ENCODE measurements at places on chromosomes 3 and 15. TPM values are rescaled to one million over a fixed set of nuclear protein-coding genes. Genes with fewer than 3 reads are reported as not detected.

Gene SMARCC1
- total RNA-seq = 113 TPM

Gene GXYLT2
- total RNA-seq = 7.8 TPM

- no peak for DNase-seq
Observed at GRCh38 chr3:137294139-137294538, 336.4 kb downstream of the IL20RB start.

Gene LDHAL6B
- total RNA-seq = not detected

- DNase-seq = no peak
Observed at GRCh38 chr15:66232267-66232625, 21.3 kb downstream of the MEGF11 start.

DNA sequence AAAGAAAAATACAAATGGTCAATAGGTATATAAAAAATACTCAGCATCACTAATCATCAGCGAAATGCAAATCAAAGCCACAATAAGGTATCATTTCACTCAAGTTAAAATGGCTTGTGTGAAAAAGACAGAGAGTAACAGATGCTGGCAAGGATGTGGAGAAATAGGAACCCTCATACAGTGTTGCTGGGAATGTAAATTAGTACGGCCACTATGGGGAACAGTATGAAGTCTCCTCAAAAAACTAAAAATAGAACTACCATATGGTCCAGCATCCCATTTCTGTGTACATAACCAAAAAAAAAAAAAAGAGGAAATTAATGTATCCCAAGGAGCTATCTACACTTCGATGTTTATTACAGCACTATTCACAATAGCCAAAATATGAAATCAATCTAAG, 98.1 kb upstream of the TGFBR2 start:
- DNase-seq = no peak

- DNase-seq = no peak
Observed at GRCh38 chr3:183884097-183884426, 618 bp downstream of the PARL start.

Gene GABRR3
- total RNA-seq = not detected

DNA sequence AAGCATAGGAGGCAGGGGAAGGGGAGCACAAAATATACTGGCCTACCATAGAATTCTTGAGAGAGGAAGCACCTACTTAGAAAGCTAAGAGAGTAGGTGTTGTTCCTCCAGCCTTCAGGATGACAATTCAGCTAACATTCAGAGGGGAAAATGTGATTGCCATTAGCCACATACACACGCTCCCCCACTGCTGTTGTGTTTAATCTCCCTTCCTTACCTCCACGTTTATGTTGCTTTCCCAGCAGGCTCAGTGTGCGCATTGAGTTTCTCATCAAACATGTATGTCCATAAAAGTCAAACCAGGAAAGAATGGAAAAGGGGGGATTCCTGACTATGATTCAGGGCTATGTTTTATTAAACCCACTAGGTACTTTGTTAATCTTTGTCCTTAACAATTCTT, 145.2 kb upstream of the CHRM5 start:
- DNase-seq = no peak

- no peak for DNase-seq
Observed at GRCh38 chr3:53156368-53156834, 4.6 kb upstream of the PRKCD start.

DNA sequence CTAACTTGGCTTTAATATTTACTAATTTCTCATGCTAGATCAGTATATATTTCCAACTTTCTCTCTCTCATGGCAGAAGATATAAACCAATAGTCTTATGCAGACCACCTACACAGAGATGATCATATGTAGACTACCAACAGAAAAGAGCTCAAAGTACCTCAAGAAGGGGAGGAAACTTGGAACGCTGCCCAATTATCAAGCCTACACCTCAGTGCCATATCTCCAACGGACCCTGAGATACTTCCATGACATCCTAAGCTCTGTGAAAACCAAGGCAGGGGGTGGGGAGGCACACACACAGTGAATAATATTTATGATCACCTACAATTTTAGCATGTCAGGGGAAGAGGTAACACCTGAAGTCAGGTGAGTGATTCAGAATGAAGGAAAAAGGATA, 100.6 kb downstream of the STAG1 start:
- no peak for DNase-seq

DNA sequence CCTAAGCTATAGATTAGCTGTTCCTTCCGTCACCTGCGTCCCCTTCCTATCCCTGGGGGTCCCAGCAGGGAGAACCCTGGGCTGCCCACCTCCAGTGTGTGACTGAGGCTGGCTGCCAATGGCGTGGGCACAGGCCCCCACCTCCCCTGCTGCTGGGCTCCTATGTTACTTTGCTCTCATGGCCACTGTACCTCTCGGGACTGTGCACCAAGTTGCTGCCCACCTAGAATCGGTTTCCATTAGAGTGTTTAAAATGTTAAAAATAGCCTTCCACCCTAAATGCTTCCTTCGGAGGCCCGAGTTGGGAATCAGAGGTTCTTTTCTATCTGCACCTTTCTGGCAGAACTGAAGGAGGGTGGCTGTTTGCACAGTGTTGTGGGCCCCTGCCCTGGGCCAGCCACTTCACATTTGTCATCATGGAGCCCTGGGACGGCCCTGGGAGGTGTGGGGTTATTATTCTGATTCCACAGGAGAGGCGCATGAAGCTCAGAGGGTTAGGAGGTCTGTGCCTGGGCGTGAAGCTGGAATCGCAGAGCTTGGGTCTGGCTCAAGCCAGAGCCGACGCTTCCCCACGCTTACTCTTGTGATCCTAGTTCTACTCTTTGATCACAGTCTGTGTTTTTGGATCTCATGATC, 29.1 kb downstream of the IRAK2 start:
- DNase-seq = no peak

DNA sequence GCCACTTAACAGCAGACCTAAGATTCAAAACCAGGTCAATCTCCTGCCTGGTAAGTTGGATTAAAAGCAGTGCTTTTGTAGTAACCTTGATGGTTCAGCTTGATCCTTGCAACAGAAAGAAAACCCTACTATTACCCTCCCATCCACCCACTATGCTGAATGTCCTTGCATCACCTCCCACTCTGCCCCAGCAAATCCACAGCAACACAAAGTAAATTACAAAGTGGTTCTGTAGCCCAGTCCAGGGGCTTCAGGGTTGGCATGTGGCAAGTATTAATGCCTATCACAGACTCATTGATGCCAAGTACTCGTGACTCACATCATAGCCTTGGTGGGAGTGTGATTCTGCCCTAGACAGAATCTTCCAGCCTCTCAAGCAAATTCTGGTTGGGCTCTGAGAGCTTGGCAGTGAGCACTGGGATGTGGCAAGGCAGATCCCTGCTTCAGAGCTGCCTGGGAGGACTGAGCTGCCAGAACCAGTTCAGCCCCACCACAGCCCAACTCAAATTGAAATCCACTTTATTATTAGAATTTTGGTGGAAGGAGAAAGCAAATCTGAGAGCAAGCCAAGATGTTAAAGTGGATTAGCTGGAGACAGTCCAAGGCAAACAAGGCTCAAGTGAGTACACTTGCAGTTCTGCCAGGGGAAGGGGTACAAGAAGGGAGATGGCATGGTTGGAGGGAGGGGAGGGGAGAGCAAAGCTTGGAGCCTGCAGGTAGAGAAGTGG, 225.8 kb upstream of the UMPS start:
- no peak for DNase-seq

DNA sequence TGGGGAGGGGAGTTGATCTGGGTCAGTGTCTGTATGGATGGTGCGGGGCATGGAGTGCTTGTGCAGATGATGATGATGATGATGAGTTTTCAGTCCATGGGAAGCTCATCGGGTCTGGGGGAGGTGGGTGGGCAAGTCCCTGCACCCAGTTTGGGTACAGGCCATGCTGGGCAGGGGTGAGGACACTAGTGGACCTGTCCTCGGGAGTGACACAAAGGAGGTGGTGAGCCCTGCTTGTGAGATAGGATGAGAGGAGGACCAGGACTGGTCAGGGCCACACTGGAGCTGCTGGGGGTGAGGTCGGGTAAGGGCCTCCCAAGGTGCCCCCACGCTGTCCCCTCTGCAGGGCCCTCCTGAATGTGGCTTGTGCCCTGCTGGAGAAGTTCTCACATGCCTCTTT, 177.9 kb downstream of the APBA2 start:
- DNase-seq = no peak

Gene SCAANT1
- not detected for total RNA-seq

DNA sequence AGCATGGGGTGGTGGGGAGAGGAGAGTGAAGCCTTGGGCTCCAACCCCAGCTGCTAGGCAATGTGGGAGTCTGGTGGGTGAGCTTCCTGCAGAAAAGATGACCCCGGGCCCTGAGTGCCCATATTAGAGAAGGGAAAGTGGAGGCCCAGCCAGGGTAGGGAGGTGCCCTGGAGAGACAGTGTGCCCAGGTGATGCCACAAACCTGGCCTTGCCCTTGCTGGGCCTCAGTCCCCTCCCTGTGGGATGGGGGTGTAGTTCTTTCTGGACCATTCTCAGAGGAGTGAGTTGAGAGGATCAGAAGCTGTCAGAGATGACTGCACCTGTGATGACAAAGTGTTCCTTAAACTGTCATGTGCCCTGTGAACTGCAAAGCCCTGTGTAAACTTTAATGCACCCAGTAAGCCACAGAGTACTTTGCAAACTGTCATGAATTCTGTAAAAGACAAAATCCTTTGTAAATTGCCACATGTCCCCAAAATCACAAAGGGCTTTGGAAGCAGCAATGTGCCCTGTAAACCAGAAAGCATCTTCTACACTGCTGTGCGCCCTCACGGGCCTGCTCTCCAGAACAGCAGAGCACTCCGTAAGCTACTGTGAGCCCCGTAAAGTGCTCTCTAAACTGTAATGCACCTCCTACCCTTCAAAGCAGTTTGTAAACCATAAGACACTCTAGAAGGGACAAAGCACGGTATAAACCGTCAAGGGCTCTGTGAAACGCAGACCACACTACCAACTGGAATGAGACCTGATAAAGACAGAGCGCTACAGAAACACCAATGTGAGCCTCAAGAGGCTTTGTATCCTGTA, 51.3 kb upstream of the FGD5 start:
- no peak for DNase-seq

GRCh38 chr3:15903759-15904720, 106.3 kb upstream of the ANKRD28 start:
- no peak for DNase-seq

Gene TF
- 1.9 TPM for total RNA-seq

- no peak for DNase-seq
Observed at GRCh38 chr15:41695750-41696436, 35.7 kb downstream of the MGA start.

GRCh38 chr3:184914628-184915027, 102.7 kb downstream of the VPS8 start:
- DNase-seq = no peak

Gene FETUB
- total RNA-seq = not detected

DNA sequence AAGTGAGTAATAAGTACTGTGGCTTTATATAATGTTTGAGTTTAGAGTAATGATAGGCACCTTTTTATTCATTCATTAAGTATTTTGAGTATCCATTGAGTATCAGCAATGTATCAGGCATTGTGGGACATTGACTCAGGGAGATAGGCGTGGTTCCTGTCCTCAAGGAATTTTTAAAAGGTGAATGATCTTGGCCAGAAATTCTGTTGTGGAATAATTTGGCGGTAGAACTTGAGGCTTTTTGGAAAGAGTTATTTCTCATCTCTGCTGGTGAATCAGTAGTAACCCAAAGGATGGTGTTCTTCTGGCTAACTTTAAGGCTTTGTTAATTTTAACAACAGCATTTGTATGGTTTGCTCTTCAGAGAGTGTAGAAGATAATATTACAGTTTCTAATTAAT, 2.0 kb downstream of the RAB7A start:
- DNase-seq = no peak

Gene RARB
- total RNA-seq = 5.0 TPM

Gene SLC2A2
- not detected for total RNA-seq

DNA sequence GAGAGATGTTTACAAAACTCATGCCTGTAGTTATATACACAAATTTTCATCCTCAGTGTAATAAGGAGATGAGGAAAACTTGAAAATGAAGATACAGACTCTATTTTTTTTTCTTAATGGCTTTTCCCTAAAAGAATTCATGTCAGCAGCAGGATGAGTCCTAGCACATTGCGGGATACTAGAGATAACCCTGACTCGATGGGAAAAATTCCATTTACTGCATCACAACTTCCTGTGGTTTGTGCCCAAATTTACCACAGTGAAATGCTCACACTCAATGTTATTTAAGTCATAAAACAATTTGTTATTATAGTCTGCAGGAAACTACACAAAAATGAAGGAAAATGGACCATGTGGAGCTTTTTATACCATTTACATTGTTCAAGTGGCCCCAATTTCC, 581.9 kb upstream of the ZNF717 start:
- no peak for DNase-seq

DNA sequence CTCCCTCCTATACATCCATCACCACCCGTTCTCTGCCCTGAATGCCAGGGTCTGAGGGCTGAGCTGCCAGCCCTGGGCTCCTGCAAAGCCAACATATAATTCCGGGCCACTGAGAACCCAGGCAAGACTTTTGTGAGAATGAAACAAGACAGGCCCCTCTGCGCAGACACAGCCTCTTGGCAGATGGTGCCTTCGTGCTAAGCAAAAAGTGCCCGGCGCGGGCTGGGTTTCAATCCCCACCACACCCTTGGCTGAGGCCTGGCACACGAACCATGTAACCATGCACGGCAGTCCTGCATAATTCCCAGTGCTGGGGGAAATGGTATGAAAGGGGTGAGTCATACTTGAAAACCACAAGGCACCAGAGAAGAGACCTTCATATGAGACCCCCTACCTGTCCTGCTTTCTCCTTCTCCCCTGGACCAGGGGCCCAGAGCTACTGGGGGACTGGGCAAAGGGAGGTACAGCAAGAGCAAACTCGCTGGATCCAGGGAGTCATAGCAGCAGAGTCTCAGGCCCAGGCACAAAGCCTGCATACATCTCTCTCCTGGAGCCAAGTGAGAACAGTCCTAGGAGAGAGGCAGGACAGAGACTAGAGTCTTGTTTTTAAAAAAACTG, 26.1 kb upstream of the LOXL1 start:
- no peak for DNase-seq

Gene TMEM207
- total RNA-seq = not detected

- no peak for DNase-seq
Observed at GRCh38 chr3:105579439-105579838, 212.7 kb downstream of the ALCAM start.

DNA sequence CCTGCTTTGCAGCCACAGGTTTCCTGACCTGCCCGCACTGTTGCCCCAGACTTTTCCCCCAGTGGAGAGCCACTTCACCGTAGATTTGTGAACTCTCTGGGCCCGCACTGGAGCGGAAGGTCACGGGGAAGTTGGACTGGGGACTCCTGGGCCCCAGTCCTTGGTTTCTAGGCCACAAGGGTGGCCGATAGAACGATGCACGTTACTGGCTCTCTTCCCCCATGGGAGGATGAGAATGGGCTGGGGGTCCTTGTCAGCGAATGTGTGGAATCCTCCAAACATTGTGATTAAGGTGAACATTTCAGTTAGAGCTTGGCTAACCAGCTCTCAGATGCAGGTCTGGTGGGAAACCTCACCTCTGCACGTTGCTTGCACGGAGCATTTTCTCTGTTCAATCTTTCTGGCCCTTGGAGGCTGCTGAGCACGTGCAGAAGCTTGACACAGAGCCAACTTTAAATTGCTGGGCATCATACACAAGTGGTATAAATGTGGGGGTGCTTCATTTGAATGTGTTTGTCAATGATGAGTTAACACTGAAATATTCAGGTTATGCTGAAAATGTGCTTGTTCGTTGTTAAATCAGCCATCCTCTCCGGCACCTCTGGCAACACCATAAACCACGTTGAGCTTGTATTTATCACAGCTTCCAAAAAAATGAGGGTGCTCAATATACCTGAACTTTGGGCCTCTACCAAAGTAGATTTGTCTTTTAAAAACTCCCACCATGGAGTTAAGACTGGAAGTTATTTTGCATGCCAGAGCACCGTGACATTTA, 976 bp downstream of the DIS3L start:
- no peak for DNase-seq

All from osteocyte (in vitro differentiated cells).